Stimulated activated CD8-positive, alpha-beta memory T cell treated with anti-CD3 and anti-CD28 coated beads, Interleukin-7, amount 100 ng/mL, for 24 hours (primary cell): ENCODE measurements at places on chromosomes 5 and 9.

- DNase-seq = no peak
Observed at GRCh38 chr5:91024206-91024605, 358.9 kb downstream of the ARRDC3 start.

DNA sequence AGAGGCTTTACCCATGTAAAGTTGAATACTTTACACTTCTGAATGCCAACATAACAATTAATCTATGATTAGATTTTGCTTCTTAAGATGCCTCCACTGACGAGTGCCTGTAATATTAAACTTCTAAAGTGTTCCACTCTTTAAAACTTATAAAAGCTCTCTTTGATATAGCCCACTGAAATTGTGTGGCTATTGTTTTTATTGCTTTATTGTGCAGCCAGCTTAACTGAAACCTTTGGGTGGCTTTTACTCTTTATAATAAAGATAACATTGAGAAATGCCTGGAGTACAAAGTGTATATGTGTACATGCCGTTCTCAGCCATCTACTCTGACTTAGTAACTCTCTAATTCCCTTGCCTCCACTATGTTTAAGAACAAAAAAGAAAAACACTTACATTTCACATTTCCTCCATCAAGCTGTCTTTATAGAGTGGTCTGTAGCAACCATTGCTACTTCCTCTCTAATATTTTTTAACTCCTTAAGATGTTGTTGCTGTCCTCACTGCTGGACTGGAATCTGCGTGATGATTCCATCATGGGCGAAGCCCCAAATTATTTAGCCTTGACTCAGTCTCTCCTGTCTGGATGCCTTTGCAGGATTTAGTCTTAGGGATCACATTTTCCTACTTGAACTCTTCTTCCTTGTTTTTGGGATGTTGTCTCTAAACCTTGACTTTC lies 9.1 kb downstream of the PIK3R1 start:
- no peak for DNase-seq

DNA sequence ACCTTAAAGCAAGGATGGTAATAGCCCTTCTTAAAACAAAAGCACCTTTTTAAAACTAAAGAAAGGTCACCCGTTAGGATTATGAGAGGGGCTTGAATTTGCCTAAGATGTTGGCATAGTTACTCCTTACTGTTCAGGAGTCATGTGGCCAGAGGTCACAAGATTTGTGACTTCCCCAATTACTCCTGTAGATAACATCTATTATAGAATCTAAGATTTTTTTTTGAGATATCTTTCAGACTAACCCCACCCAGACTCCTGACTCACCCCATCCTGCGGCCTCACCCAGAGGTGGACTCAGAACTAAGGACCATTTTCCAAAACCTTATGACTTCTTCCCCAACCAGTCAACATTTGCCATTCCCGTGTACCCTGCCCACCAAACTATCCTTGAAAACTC lies 2.4 kb downstream of the CD180 start:
- no peak for DNase-seq

DNA sequence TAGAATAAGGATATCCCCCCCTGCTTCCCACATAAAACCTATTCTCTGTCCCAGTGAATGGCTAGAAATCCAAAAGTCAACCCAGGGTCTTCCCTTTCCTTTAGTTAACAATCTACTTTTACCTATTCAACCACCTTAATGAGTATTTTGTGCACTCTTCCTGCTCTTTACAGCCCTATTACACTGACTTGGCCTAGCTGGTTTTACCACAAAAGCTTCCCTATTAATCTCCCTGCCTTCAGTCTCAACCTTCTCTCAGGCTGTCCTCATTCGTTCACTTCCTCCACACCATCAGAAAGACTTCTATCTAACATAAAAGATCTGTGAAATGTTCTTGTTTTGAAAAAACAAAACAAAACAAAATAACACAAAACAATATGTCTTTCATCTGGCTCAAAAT lies 16.2 kb downstream of the CTNNAL1 start:
- DNase-seq = no peak

DNA sequence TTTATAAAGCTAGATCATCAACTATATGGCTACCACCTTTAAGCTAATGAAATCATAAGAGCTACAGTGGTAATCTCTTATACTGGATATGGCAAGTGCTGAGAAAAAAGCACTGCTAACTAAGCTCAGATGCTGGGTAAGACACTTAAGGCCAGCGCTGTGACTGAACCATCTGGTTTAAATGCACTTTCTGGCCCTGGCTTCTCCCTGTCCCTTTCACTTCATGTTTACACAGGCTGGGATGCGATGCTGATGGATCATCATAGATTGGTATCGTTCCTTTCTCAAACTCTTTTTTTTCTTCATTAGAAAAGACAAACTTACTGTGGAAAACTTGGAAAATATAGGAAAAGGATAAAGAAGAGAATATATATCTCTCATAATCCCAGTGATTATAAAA lies 52.3 kb downstream of the KIF24 start:
- no peak for DNase-seq

- DNase-seq = no peak
Observed at GRCh38 chr5:140108093-140109017, 5.6 kb upstream of the PURA start.

DNA sequence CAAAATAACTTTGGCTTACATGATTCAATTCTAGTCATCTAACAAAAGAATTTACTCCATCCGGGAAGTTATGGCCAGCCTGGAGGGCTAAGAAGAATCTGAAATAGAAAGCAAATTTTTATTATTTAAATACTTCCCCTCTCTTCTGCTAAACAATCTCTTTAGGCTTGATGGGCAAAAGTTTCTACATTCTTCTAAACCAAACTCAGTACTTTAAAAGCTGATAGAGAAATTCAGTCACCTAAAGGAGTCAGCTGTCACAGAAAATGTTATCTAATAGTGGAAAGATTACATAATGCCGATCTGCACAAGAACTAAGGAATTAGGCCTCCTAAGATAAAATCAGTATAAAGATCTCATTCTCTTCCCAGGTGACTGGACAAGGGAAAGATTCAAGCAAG lies 32.4 kb downstream of the GNAQ start:
- no peak for DNase-seq

GRCh38 chr5:153827397-153827796 lies 211.3 kb downstream of the FAM114A2 start:
- DNase-seq = no peak

DNA sequence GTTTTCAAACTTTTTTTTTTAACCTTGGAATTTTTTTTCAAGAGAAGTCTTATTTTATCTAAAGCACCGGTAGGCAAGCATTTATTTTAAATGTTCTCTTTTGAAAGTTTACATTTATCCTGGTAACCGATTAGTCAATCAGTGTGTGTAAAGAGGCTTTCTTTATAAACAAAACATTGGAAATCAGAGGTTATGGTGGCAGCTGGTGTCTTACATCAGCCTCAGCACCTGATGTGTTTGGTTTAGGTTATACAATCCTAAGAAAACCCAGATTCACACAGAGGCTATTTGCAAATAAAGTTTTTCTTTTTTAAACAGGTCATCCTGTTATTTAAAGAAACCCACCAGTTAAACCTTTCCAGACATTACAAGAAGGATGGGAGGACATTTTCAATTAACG lies 173.3 kb upstream of the GDNF start:
- no peak for DNase-seq
